ENCODE measurements at places on chromosomes 12 and 14.

DNA sequence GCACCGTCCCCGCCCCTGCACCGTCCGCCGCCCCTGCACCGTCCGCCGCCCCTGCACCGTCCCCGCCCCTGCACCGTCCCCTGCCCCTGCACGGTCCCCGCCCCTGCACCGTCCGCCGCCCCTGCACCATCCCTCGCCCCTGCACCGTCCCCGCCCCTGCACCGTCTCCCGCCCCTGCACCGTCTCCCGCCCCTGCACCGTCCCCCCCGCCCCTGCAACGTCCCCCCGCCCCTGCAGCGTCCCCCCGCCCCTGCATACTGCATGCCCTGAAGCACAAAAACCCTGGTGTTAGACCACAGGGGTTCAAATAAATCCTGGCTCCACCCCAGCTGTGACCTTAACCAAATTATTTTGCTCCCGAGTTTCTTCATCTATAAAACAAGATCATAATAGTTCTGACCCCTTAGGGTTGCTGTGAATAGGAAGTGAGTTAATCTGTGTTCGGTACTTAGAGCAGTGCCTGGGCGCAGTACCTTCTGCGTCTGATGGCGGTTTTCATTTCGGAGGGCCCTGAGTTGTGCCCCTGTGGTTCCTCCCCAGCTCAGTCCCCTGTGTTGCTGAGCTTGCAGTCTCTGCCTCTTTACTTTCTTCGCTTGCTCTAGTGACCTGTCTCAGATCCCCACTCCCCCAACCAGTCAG, 38.1 kb downstream of the ESRRB start:
- DNase-seq = no peak

- DNase-seq = no peak
These were observed 212.5 kb downstream of the CHST11 start for GRCh38 chr12:104669089-104669721.

- no peak for DNase-seq
These were observed 81.9 kb downstream of the PELI2 start for GRCh38 chr14:56199982-56200577.

DNA sequence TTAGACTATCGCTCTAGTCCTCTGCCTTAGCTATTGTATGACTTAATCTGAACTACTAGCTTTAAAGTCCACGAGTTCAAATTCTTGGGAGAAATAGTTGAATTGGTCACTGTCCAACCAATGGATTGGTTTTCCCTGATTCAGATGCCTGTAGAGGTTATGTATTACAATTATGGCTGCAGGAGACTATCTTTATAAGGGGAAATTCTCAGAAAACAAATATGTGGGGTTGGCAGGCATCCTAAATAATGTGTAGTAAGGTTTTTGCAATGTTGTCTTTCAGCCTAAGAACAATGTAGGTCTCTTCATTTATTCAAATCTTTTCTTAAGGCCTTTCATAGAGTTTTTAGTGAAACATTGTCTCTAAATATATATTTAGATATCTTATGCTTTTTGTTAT, 26.9 kb downstream of the MYRFL start:
- no peak for DNase-seq

- DNase-seq = no peak
These were observed 16.6 kb upstream of the JDP2 start for GRCh38 chr14:75411214-75411540.

GRCh38 chr12:131287015-131287937, 333.6 kb downstream of the ADGRD1 start:
- no peak for DNase-seq

- no peak for DNase-seq
These were observed 138.9 kb downstream of the PIK3C2G start for GRCh38 chr12:18400186-18400585.

DNA sequence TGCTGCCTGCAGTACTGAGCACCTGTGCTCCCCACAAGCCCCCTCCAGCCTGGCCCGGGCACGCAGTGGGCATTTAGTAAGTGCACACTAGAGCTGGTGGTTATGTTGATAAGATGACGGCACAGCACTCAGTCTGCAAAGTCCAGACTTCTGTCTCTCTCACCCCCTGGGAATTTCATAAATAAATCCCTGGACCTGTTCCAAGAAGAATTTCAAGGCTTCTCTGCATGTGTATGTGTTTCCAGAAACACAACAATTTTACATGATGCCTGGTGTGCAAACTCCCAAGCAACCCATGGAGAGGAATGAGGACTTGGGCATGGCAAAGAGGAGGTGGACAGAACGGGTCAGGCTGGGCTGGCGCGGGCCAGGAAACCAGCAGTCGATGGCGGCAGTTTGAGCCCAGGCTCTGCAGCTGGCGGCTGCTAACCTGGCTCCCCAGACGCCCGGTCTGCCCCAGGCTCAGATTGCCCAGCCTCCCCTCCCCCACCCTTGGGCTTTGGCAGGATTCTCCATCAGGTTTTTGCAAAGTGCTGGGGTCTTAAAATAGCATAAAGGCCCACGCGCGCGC, 10.4 kb upstream of the ACVR1B start:
- DNase-seq = no peak

DNA sequence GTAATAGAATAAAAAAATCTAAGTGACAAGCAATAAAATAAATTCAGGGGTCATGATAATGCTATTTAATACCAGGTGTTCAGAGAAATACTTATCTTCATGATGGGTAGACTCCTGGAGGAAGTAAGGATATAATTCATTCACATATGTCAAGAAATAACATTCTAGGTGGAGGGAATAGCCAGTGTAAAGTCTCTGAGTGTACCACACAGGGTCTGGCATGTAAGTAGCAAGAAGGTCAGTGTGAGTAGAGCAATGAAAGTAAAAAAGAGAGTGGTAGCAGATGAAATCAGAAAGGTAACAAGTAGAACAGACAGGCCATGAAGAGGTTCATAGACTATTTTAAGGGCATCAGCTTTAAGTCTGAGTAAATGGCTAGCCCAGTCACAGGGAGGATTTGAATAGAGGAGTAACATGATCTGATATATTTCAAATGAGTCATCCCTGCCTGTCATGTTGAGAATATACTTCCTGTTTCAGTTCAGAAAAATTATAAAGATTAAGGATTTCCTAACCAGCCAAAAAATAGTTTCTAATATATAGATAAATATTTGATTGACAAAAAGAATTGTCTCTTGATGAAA, 519.9 kb downstream of the C12orf50 start:
- no peak for DNase-seq

- no peak for DNase-seq
These were observed 7.4 kb upstream of the GCH1 start for GRCh38 chr14:54909817-54910558.

DNA sequence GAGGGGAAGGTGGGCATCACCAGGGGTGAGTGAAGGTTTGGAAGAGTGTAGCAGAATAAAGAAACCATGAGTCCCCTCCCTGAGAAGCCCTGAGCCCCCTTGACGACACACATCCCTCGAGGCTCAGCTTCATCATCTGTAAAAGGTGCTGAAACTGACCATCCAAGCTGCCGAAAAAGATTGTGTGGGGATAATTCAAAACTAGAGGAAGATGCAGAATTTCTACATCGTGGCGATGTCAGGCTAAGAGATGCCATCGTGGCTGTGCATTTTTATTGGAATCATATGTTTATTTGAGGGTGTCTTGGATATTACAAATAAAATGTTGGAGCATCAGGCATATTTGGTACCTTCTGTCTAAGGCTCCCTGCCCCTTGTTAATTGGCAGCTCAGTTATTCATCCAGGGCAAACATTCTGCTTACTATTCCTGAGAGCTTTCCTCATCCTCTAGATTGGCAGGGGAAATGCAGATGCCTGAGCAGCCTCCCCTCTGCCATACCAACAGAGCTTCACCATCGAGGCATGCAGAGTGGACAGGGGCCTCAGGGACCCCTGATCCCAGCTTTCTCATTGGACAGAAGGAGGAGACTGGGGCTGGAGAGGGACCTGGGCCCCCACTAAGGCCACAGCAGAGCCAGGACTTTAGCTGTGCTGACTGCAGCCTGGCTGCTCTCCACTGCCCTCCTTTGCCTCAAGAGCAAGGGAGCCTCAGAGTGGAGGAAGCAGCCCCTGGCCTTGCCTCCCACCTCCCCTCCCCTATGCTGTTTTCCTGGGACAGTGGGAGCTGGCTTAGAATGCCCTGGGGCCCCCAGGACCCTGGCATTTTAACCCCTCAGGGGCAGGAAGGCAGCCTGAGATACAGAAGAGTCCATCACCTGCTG, 7.0 kb downstream of the SERPINA1 start:
- no peak for DNase-seq

Measured in activated CD4-positive, alpha-beta T cell treated with anti-CD3 and anti-CD28 coated beads, Interleukin-10, Interleukin-2, amounts not matched to agents 100 ng/mL and 50 ng/mL, durations not matched to agents 16 hours and 8 hours (primary cell).